ENCODE measurements at places on chromosomes 1 and 21.

DNA sequence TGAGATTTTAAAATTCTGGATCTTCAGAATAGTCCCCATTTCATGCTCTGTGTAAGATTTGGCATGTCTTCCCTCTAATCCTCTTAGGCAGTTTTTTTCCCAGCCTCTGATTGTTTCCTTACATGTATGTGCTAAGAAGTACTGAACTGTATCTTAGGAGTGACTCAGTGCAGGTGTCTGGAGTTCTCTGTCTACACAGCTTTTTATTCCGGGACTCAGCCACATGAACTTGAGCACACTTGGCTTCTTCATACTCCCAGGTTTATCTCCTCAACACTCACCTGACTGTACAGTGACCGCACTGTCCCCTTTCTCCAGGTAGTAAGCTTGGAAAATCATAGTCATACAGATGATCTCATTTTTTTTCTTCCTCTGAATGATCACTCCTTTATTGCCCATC is 50.7 kb downstream of the SYT14 start:
- no peak for DNase-seq

- peak; percentile 41 for DNase-seq
Measured at GRCh38 chr1:56709269-56709880, 64.3 kb downstream of the PRKAA2 start.

- no peak for DNase-seq
Measured at GRCh38 chr1:45093334-45093733, 81.3 kb downstream of the UROD start.

GRCh38 chr21:37219761-37220432 is 47.2 kb downstream of the VPS26C start:
- DNase-seq, result no peak

- no peak for DNase-seq
Measured at GRCh38 chr1:169698976-169699375, 12.4 kb downstream of the SELL start.

DNA sequence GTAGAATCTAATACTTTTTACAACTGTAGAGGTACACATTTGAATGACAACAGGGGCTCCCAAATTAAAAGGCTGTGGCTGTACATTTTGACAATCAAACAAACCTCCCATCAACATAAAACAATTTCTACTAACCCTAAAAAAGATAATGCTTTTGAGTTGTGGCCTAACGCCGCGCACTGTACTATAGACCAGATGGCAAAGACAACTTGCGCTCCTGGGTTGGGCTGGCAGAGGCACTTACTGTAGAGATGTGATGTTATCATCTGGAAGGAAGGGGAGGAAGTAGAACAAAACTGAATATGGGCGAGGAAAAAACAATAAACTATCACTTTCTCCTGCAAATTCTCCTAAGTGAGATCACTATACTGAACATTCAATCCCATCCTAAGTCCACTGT is 26.1 kb downstream of the SPRTN start:
- no peak for DNase-seq

DNA sequence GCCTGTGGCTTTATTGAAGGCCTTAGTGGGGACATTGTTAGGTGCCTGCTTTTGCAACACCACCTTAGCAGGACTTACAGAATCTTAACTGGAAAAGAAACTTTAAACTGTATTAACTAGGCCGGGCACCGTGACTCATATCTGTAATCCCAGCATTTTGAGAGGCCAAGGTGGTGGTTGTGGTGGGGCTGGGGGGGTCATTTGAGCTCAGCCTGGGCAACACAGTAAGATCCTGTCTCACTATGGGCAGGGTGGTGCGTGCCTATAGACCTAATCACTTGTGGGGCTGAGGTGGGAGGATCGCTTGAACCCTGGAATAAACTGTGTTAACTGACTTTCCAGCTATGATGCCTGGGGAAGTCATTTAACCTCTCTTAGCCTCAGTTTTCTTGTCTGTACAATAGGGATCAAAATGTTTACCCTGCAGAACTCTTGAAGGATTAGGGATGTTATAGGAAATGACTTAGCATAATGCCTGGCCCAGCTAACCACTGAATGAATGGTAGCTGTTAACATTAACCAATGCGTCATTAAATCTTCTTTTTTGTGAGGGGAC is 39.5 kb downstream of the IER5 start:
- no peak for DNase-seq

DNA sequence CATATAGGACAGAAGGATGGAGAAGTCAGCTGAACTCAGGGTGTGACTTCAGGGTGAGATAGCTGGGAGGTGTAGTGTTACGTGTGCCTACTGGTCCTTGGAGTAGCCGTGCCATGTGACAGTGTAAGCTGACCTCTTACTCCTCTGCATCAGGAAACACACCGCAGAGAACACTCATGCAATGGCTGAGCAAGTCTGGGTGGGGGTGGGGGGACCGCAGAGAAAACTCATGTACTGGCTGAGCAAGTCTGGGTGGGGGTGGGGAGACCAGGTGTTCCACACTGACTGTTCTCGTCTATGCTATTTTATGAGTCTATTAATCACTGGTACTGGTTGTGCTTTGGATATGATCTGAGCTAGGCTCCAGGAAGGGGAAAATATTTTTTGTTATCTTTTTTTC is 233.1 kb downstream of the PAPPA2 start:
- no peak for DNase-seq

DNA sequence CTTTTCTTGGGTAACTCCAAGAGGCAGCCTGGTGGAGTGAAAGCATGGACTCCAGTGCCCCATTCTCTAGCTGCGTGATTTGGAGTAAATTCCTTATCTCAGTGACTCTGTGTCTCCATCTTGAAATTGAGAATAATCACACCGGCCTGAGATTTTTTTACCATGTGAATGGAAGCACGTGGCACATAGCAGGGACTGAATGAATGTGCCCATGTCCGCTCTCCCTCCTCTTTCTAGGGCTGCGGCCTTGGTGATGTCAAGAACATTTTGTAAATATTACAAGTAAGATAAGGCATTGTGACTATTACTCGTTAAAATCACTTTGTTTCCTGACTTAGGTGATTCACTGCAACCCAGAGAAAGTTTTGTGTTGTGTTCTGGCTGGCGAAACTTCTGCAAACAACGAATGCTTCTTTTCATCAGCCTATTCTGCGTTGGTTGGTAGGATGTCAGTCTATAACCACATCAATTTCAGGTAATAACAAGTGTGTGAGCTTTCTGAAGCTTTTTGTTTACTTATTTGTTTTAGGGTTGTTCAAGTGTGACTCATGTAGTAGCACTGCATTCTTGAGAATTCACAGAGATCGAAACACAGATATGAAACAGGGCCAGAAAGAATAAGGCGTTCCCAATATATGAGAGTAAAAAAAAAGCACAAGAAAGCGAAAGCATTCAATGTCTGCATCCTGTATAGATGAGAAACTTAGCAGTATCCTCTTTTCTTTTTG is 135.7 kb upstream of the SLC45A1 start:
- DNase-seq, result no peak

- peak; percentile 82 for DNase-seq
Measured at GRCh38 chr1:204763773-204764427, 78.4 kb upstream of the LRRN2 start.

DNA sequence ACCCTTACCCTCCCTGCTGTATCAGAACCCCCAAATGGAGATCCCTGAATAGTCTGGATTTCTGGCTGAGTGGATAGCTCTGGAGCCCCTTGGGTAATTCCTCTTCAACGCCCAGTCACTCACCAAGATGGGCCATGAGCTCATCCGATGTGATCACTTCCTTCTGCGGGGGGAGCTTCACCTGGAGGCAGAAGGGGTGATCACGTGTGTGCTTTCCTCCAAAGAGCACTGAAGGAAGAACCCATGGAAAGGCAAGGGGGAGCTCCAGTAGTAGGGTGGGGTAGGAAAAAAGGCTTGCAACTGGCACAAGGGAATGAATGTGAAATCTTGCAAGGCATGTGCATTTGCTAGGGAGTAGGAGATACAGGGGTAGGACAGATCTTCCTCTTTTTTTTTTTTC is 5.1 kb downstream of the MINDY1 start:
- DNase-seq, result no peak

DNA sequence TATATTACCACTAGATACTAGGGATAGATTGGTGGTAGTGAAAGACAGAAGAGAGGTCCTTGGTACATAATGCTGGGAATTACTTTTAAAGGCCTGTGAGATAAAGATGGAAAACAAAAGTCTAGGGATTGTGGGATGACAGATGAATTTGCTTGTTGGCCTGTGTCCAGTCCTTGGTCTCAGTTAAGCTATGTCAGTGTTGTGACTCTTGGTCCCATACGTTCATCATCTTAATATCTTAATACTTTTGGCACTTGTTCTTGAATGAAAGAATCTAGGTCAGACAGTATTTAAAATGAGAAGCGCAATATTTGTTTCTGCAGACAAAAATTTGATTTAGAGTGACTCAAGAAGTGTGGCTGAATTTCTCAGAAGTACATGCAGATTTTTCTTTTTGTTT is 7.6 kb downstream of the RPL5 start:
- no peak for DNase-seq

- DNase-seq, result no peak
Measured at GRCh38 chr1:28577738-28578536, 14.1 kb upstream of the RAB42 start.

DNA sequence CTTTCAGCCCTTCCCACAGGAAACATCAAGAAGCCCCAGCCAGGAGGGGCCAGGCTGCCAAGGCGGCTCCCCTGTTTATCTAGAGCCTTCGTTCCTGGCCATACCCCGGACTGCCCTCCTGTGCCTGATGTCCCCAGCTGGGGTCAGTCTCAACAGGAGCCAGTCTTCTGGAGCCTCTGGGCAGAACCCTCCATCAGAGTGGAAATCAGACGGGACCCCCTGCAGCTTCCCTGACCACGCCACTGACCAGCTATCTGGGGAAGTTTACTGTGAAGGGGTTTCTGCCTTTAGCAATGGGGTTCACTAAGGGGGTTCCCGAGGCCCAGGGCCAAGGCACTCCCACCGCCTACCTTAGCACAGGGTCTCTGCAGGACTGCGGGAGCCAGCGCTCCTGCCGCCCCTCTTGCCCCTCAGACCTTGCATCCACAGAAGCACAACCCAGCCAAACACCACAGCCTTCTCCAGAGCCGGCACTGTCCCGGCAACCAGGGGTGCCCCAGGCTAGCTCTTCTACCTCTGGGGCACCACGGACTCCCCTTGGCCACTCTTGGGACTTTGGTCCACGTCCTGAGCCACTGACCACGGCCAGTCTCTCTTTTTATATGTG is 3.5 kb upstream of the MTFR1L start:
- no peak for DNase-seq

DNA sequence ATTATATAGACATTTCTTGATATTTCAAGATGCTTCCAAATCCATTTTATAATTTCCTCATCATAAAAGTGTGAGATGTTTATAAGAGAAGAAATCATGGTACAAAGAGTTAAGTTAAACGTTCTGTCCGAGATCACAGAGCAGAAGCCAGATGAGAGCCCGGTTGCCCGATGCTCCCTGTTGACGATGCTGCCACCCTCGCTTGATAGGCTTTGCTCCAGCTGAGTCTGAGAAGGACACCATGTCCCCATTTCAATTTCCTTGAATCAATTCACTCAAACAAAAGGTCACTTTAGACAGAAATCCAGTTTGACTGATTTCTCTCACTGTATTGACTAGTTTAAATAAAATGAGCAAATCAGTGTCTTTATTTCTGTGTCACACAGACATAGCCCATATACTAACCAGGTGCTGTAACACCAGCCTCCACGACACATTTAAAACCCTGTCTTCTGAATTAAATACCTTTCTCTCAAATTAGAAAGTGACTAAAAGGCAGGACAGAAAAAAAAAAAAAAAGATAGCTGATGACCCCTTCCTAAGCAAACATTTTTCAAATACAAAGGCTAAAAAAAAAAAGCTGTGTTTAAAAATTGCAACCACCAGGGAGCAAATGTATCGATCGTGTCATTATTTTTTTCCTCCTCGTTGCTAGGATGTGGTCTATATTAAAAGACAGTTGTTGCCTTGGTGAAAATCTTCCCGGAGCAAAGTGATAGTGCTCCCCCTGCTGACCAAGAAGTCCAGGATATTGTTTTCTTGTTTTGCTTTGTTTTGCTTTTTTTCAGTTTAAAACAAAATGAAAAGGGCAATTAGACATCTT is 35.2 kb downstream of the DNASE2B start:
- peak; percentile 66 for DNase-seq

- DNase-seq, result no peak
Measured at GRCh38 chr1:185694081-185694480, 40.1 kb upstream of the HMCN1 start.

DNA sequence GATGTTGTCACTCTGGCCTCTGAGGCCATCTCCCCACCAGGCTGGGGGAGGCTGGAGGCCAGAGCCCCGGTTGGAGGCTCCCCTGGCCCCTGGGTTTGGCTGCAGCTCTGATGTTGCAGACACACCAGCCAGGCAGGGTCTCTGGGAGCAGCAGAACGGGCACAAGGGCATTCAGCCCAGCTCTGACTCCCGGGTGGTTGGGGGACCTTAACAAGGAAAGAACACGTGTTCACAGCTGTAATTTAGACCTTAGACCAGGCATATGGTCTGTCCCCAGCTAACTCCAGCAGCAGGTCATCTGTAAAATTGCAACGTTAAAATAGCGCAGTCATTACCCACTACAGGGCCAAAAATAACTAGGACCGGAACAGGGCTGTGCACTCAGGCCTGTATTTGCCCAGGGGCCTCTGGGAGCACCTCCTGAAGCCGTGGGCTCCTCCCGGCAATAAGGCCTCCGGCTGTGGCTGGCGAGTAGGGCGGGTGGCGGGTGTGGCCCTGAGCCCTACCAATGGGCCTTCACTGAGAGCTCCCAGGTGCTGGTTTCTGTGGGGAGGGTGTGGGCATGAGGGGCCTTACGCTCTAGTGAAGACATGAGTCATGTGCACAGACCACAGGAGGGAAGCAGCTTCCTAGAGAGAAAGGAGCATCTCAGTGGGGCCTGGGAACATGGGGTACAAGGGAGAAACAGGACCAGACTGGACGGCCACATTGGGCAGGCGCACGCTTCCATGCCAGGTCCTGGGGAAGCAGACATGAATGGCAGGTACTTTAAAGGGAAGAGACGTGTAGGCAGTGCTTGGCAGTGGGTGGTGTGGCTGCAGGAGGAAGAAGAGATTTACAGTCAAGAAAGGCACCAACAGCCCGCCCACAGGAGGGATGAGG is 6.1 kb downstream of the LDLRAP1 start:
- DNase-seq, result no peak

GRCh38 chr1:218383051-218383450 is 37.9 kb downstream of the TGFB2 start:
- DNase-seq, result no peak

GRCh38 chr1:44460107-44460882 is 55.2 kb downstream of the RNF220 start:
- DNase-seq, result no peak

DNA sequence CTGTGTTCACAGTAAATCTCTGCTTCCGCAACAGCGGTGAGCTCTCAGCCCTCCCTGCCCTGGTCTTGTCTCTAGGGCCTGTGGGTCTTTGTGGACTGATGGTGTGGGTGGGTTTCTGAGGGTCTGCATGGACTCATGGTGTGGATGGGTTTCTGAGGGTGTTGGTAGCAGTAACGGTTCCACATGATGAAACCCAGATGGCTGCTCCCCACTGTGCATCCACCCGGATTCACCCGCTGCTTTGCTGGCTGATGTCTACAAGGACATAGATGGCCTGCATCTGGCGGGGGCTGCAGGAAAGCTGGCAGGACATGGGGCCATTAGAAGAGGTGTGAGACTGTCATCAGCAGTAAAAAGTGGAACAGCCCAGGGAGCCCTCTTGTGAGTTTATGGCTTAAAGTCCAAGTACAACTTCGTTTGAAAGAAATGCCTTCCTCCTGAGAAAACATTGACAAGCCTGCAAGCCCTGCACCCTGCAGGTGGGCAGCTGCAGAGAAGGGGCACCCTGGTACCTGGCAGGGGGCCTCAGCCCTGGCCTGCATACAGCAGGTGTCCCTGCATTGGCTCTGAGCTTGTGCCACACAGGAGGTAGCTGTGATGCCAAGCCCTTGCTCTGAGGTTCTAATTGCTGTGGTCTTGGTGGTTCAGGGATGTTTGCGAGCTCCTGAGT is 156.9 kb upstream of the COL6A1 start:
- DNase-seq, result no peak

All from AG08395 (cell line).